ENCODE measurements at places on chromosomes 2 and 18.

GRCh38 chr2:42195559-42195958, 26.4 kb downstream of the EML4 start:
- DNase-seq: no peak

DNA sequence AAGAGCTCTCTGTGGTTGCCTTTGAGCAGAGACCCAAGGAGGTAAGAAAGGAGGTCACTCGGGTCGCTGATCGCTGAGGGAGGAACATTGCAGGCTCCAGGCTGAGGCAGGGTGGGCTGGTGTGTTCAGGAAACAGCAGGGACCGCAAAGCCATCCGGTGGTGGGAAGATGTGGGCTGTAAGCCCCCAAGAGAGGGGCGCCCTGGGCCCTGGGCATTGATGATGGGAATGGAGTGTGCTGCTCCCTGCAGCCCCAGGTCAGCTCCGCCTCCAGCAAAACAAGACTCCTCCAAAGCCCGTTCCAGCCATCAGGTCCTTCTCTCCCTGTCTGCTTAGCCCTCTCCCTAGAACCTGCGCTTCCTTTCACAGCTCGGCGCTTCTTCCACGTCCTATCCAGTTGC, 229.7 kb downstream of the KLHL29 start:
- DNase-seq: no peak

- no peak for DNase-seq
These were observed 41.6 kb downstream of the LPIN1 start for GRCh38 chr2:11787991-11788390.

DNA sequence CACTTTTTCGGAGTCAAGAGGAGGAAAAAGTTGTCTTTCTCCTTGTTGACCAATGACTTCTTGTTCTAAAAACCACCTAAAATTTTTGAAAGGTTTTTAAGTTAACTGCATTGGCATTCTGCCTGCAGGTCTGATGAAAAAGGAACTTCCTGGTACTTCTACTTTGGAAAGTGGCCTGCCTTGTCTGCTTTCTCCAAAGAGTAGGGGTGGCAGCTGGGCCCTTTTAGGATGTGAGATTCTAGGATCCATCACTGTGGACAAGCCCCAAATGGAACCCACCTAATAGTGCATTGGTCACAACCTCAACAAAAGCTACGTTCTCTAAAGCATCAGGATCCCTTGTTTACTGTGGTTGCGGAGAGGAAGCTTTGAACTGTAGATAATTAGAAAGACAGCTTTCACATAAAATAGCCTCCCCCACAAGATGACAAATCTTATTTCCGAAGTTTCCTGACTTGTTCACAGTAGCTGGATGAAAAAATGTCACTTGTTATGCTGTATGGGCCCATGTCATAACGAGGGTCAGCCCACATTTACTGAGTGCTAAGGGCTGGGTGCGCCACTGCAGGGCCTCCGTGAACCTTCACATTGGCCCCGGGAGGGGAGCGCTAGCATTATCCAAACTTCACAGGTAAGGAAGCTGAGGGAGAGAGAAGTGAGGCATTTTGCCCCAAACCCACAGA, 17.4 kb downstream of the ASPRV1 start:
- no peak for DNase-seq

GRCh38 chr2:222950638-222951285, 89.9 kb downstream of the ACSL3 start:
- no peak for DNase-seq

DNA sequence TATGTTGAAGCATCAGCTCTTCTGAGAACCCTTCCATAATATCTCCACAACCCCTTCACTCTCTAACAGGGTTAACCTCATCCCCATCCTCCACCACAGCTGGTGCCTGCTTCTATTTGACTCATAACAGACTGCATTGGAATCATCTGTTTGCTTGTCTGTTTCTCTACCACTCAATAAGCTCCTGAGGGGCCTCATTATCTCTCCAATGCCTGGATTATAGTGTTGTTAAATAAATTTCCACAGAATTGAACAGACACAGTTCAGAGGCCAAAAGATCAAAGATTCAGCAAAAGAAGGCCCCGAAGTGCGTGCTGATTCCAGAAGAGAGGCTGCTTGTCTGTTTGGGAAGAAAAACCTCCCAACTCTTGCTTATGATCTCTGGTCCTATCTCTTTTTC, 33.7 kb upstream of the FAM98A start:
- DNase-seq: no peak

- no peak for DNase-seq
These were observed 63.3 kb downstream of the SUCLG1 start for GRCh38 chr2:84395820-84396219.

DNA sequence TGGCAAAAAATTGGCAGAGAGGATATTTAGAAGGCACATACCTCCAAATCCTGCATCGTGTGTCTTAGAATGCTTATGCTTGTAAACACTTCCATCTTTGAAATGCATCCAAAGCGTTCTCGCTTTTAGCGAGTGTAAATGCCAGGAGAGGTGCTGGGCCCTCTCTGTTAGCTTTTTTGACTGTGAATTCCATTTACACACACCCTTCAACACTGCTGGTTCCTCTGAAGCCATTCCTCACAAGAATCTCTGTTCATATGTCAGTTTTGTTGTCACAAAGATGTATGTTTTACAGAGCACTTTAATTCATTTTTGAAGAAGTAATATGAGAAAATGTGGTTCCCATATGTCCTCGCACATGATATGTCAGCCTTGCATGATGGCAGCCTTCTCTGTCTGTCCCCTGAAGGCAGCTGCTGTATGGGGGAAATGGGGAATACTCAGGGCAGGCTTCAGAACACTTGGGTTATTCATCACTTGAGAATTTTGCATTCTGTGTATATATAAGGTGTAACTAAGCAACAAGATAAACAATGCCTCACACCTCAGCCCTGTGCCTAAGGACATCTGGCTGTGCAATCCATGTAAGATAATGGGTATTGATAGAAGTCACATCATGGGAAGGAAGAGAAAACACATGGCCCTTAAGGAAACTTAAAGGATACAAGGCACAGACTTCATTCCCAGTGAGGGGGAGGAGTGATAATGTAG, 52.3 kb downstream of the RAB27B start:
- no peak for DNase-seq

DNA sequence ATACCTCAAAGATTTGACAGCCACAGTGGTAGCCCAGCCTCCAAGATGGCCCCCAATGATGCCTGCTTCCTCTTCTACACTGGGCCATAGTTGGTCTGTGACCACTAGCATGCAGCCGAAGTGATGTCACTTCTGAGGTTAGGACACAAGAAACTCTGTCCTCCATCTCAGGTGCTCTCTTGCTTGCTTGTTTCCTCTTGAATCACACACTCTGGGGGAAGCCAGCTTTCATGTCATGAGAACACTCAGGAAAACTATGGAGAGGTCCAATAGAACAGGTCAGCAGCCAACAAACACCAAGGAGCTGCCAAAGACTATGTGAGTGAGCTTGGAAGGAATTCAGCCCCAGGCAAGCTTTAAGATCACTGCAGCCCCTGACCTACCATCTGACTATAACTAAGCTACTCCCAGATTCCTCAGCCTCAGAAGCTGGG, 3.3 kb upstream of the ADAM17 start:
- DNase-seq: no peak

GRCh38 chr2:151020411-151020810, 241.3 kb downstream of the RBM43 start:
- DNase-seq: no peak

DNA sequence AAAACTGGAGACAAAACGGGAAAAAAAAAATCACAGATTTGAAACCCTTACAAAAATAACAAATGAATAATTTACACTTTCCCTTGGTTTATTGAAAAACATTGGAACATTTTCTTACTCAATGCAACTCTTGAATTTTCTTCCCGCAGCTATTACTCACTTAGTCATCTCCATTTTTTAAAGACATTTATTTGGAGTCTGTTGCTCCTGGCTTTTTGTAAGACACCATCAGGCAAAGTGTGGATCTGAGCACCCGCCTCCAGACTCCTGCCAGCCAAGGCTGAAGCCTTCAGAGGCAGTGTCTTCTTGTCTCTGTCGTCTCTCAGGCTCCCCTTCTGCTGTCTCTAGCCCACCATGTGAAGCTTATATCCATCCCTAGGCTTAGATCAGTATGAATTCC, 46.2 kb downstream of the TRIB2 start:
- no peak for DNase-seq

All from CD4-positive, alpha-beta T cell treated with Interleukin-10 for 1 hour (primary cell).